ENCODE measurements at places on chromosomes 1 and 21.
A peak's percentile ranks its signal among the peaks of the same experiment; 100 is the strongest.

- no peak overlapping the region for H3K27ac ChIP-seq
- H3K4me3 ChIP-seq: no peak overlapping the region
- no peaks in the 10 kb centered on the region for H3K27me3 ChIP-seq
Measured at GRCh38 chr1:90381598-90381997, 335.5 kb downstream of the BARHL2 start.

DNA sequence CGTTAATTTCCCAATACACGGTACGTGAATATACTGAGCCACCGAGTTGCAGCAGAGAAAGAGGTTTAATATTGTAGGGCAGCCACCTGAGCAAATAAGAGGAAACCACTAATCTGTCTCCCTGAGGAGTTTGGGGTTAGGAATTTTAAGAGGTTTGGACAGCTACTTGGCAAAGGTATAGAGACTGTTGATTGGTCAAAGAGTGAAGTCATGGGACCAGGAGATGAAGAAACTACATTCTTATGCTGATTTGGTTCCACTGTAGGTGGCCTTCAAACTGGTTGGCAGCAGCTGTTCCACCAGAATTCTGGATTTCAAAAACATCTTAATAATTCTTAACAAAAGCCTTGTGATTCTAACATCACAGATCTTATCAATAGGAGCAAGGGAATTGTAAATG, 485.4 kb upstream of the PRMT6 start:
- DNase-seq: no peak
- H3K27ac ChIP-seq: no peak overlapping the region
- no peaks in the 10 kb centered on the region for H3K36me3 ChIP-seq
- no peak overlapping the region for H3K4me3 ChIP-seq

- H3K27me3 ChIP-seq: no peaks in the 10 kb centered on the region
- H3K27ac ChIP-seq: no peak overlapping the region
- H3K4me1 ChIP-seq: no peaks in the 10 kb centered on the region
- H3K4me3 ChIP-seq: no peak overlapping the region
- no peaks in the 10 kb centered on the region for H3K36me3 ChIP-seq
Measured at GRCh38 chr1:20601129-20601825, 12.4 kb downstream of the CDA start.

- H3K27me3 ChIP-seq: no peaks in the 10 kb centered on the region
- no peaks in the 10 kb centered on the region for H3K36me3 ChIP-seq
- DNase-seq: no peak
- H3K4me3 ChIP-seq: no peak overlapping the region
Measured at GRCh38 chr1:191483988-191484387, 674.3 kb upstream of the RGS18 start.

- H3K27ac ChIP-seq: peak overlapping the region; percentile 49
- H3K27me3 ChIP-seq: no peaks in the 10 kb centered on the region
- H3K4me3 ChIP-seq: no peak overlapping the region
- no peak for DNase-seq
Measured at GRCh38 chr1:94677714-94678113, 136.2 kb upstream of the F3 start.

DNA sequence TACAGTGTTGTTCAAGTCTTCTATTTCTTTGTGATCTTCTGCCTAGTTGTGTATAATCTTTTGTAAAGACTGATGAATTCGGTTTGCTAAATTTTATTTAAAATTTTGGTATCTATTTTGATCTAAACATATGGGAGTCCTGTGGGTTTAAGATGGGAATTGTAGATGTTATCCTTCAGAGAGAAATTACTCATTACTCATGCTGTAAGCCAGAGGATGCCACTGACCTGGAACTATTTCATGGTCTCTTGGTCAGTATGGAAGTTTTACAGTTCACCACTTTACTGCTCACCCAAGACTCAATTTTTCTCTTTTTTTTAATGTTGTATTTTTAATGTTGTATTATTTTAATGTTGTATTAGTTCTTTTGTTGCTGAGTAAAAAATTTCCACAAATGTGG, 138.6 kb upstream of the B3GALT2 start:
- H3K4me1 ChIP-seq: no peaks in the 10 kb centered on the region
- no peak overlapping the region for H3K27ac ChIP-seq
- no peak for DNase-seq
- H3K4me3 ChIP-seq: no peak overlapping the region
- H3K36me3 ChIP-seq: no peaks in the 10 kb centered on the region
- H3K27me3 ChIP-seq: no peaks in the 10 kb centered on the region

DNA sequence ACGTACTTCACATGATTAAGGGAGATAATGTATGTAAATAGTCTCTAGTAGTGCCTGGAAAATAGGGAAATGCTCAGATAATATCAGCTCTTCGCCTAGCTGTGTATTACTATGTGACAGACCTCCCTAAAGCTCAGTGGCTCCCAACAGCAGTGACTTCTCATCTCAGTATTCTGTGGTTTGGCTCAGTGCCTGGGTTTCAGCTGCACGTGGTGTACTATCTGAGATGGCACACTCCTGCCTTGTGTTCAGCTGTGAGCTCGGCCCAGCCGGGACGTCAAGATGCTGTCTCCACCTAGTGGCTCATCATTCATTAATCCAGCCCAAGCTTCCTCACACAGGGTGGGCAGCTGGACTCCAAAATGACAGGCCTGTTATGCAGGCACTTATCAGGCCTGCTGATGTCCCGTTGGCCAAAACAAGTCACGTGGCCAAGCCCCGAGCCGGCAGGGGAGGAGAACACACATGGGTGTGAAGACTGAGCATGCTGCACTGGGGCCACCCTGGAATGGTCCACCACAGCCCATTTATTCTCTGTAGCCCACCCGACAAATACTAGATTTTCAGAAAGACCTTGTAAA, 17.8 kb downstream of the SLFNL1 start:
- no peak overlapping the region for H3K4me3 ChIP-seq
- H3K36me3 ChIP-seq: no peaks in the 10 kb centered on the region
- peaks cover 10% of the 10 kb centered on the region for H3K4me1 ChIP-seq
- peak; percentile 100 for DNase-seq

- no peak overlapping the region for H3K27ac ChIP-seq
Measured at GRCh38 chr1:223853748-223854147, 8.0 kb upstream of the TP53BP2 start.

DNA sequence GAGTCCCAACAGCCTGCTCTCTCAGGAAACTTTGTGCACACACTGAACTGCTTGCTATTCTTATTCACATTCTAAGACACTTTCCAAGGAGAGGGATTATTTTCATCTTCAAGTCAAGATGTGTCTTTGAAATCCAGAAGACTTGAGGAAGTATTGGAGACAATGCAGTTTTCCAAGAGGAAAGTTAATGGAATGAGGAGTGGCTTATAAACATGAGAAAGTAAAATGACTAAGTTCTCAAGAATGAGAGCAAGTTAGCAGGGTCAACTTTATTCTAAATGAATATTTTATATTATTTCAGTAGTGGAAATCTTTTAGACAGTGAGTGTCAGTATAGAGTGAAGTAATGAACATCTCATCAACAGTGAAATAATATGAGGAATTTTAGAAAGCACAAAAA, 1239.3 kb downstream of the MRPL39 start:
- H3K4me3 ChIP-seq: no peak overlapping the region
- no peaks in the 10 kb centered on the region for H3K36me3 ChIP-seq

GRCh38 chr1:41631154-41631553, 146.7 kb upstream of the EDN2 start:
- H3K27me3 ChIP-seq: no peaks in the 10 kb centered on the region
- DNase-seq: no peak
- no peak overlapping the region for H3K27ac ChIP-seq
- no peaks in the 10 kb centered on the region for H3K4me1 ChIP-seq
- no peak overlapping the region for H3K4me3 ChIP-seq

DNA sequence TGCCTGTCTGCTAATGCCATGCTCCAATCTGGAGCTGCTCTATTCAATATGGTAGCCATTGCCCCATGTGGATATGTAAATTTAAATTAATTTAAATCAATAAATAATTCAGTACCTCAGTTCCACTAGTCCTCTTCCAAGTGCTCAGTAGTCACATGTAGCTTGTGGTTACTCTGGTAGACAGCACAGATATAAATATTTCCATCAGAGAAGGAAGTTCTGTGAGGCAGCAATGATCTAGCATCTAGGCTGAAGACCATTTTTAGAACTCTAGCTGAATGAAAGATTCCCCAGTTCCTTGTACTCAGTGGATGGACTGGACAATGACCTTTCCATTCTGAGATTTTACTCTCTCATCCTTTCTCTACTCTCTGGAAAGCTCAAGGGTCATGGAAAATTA, 25.8 kb upstream of the CAPZB start:
- H3K4me3 ChIP-seq: no peak overlapping the region
- no peaks in the 10 kb centered on the region for H3K27me3 ChIP-seq
- H3K36me3 ChIP-seq: no peaks in the 10 kb centered on the region
- DNase-seq: no peak
- peaks cover 4% of the 10 kb centered on the region for H3K4me1 ChIP-seq
- no peak overlapping the region for H3K27ac ChIP-seq

GRCh38 chr1:210021145-210021860, 83.3 kb downstream of the SYT14 start:
- no peak overlapping the region for H3K4me3 ChIP-seq
- no peaks in the 10 kb centered on the region for H3K36me3 ChIP-seq
- H3K27me3 ChIP-seq: no peaks in the 10 kb centered on the region

GRCh38 chr1:178599087-178599486, 86.2 kb downstream of the TEX35 start:
- no peak for DNase-seq
- no peaks in the 10 kb centered on the region for H3K36me3 ChIP-seq
- H3K27ac ChIP-seq: no peak overlapping the region
- no peak overlapping the region for H3K4me3 ChIP-seq

GRCh38 chr1:93087532-93087931, 8.4 kb downstream of the MTF2 start:
- H3K4me3 ChIP-seq: no peak overlapping the region
- H3K36me3 ChIP-seq: peaks cover 28% of the 10 kb centered on the region
- H3K27ac ChIP-seq: no peak overlapping the region
- no peak for DNase-seq
- no peaks in the 10 kb centered on the region for H3K27me3 ChIP-seq

DNA sequence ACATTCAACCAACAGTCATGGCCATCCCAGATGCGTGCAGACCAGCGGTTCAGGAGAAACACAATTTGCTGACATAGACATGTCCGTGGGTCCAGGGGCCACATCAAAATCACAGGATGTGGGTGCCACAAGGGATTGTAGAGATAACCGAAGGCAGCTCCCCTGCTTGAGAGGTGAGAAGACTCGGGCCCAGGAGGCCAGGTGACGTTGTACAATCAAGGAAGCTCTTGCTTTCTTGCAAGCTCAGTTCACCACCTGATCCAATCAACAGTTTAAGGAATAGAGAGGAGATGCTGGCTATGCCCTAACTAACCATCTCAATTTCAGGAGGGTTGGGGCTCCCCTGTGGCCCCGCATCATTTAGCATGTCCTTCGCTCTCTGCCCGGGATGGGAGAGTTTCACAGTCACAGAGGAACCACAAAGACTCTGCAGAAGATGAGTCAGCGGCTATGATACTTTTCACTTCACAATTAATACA, 19.5 kb downstream of the UBASH3A start:
- H3K36me3 ChIP-seq: no peaks in the 10 kb centered on the region
- no peak overlapping the region for H3K4me3 ChIP-seq
- H3K4me1 ChIP-seq: peaks cover 4% of the 10 kb centered on the region

- no peaks in the 10 kb centered on the region for H3K4me1 ChIP-seq
- no peak for DNase-seq
- no peaks in the 10 kb centered on the region for H3K27me3 ChIP-seq
- no peak overlapping the region for H3K27ac ChIP-seq
- no peak overlapping the region for H3K4me3 ChIP-seq
Measured at GRCh38 chr1:210417881-210418280, 89.2 kb downstream of the HHAT start.

DNA sequence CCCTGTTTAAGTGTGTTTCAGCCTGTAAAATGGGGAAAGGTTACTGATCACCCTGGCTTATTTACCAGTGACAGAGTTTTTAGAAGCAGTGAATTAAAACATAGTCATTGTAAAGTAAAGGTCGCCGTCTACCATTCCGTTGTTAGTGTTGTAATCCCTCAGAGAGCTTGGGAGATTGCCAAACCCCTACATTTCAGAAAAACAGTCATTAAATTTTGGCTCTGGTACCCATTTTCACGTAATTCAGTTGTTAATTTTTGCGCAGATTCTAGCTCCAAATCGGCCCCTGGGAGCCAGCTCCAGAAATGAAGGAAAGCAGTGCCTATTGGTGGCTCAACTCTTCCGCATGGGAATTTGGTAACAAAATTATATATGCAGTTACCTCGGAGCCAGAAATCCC, 127.7 kb upstream of the AJAP1 start:
- no peak for DNase-seq
- no peaks in the 10 kb centered on the region for H3K36me3 ChIP-seq
- H3K4me1 ChIP-seq: no peaks in the 10 kb centered on the region
- H3K27ac ChIP-seq: no peak overlapping the region
- no peaks in the 10 kb centered on the region for H3K27me3 ChIP-seq
- H3K4me3 ChIP-seq: no peak overlapping the region

GRCh38 chr21:41304068-41304720, 12.4 kb upstream of the FAM3B start:
- H3K4me1 ChIP-seq: no peaks in the 10 kb centered on the region
- no peak overlapping the region for H3K4me3 ChIP-seq
- DNase-seq: no peak
- no peaks in the 10 kb centered on the region for H3K36me3 ChIP-seq
- no peak overlapping the region for H3K27ac ChIP-seq

GRCh38 chr1:214990619-214991018, 91.9 kb upstream of the KCNK2 start:
- H3K4me3 ChIP-seq: no peak overlapping the region
- H3K4me1 ChIP-seq: no peaks in the 10 kb centered on the region
- DNase-seq: no peak
- no peaks in the 10 kb centered on the region for H3K27me3 ChIP-seq

- DNase-seq: no peak
- no peaks in the 10 kb centered on the region for H3K27me3 ChIP-seq
- peaks cover 2% of the 10 kb centered on the region for H3K4me1 ChIP-seq
- no peak overlapping the region for H3K27ac ChIP-seq
- no peak overlapping the region for H3K4me3 ChIP-seq
Measured at GRCh38 chr1:218430346-218430745, 85.2 kb downstream of the TGFB2 start.

DNA sequence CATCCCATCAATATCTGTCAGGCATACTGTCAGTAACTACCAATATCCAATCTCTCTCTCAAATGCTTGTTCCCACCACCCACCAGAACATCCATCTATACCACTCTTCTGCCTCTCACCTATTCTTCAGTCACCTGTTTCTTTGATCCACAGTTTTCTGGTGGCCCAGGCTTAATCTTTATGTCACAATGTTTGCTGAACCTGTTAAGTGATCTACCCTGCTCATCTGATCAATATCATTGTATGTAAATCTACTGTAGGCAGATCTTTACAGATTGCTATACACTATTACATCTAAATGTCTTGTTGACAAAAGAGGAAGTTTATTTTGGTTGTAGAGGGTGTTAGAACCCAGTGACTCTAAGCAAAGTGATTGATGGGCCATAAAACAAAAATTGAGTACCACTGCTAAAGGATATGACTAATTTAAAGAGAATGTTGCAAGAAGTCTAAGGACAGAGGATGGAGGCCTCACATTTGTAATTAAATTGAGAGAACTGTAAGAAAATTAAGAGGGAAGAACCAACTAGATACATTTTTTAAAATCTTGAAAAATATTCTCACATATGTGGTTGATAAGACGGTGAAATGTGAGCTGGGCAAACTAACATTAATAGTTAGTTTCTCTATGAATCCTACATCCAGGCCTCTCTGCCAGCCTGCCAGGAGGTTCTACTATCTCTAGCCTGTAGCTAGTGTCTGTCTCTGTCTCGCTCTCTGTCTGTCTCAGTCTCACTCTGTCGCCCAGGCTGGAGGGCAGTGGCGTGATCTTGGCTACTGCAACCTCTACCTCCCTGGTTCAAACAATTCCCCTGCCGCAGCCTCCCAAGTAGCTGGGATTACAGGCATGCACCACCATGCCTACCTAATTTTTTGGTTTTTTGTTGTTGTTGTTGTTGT, 34.1 kb downstream of the EGLN1 start:
- H3K27me3 ChIP-seq: no peaks in the 10 kb centered on the region
- H3K36me3 ChIP-seq: no peaks in the 10 kb centered on the region
- H3K27ac ChIP-seq: no peak overlapping the region

All from tibial nerve (tissue), 4 donors.